ENCODE measurements at places on chromosomes 11 and 22. TPM values are rescaled to one million over a fixed set of nuclear protein-coding genes. Genes with fewer than 3 reads are reported as not detected.

DNA sequence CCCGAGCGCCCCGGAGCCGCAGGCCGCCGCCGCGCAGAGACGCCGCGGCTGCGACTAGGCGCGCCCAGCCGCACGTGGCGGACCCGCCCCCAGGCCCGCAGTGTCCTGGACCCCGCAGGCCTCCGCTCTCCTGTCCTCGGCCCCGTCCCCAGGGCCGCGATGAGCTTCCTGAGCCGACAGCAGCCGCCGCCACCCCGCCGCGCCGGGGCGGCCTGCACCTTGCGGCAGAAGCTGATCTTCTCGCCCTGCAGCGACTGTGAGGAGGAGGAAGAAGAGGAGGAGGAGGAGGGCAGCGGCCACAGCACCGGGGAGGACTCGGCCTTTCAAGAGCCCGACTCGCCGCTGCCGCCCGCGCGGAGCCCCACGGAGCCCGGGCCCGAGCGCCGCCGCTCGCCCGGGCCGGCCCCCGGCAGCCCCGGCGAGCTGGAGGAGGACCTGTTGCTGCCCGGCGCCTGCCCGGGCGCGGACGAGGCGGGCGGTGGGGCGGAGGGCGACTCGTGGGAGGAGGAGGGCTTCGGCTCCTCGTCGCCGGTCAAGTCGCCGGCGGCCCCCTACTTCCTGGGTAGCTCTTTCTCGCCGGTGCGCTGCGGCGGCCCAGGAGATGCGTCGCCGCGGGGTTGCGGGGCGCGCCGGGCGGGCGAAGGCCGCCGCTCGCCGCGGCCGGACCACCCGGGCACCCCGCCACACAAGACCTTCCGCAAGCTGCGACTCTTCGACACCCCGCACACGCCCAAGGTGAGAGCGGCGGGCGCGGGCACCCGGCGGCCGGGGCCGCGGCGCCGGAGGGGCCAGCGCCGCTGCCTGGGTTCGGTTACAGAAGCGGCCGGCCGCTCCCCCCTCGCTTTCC is 528 bp downstream of the WEE1 start:
- peak; percentile 19 for DNase-seq

DNA sequence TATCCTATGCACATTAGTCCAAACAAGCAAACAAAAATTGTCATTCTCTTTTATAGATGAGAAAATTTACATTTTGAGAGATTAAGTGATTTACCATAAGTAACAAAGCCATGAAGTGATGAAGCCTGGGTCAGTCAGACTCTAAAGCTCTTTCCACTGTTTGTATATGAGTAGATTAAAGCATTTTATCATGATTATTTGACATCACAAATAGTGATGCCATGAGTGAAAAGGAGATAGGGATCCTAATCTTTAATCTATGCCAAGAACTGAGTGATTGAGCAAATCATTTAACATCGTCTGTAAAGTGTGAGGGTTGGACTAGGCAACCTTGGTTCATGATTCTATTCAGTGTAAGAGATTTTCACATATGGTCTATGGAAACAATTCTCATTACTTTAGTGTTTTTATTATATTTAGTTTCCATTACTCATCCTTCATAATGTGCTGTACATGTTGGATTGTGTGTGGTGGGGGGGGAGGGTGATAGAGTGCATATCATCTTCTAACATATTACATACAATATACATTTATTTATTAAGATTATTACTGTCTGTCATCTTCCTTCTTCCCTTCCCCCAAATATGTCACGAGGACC is 50.7 kb downstream of the ARHGEF12 start:
- DNase-seq: no peak

TMPRSS4 gene
- total RNA-seq: not detected

ARRB1 gene
- 16.0 TPM for total RNA-seq

DNA sequence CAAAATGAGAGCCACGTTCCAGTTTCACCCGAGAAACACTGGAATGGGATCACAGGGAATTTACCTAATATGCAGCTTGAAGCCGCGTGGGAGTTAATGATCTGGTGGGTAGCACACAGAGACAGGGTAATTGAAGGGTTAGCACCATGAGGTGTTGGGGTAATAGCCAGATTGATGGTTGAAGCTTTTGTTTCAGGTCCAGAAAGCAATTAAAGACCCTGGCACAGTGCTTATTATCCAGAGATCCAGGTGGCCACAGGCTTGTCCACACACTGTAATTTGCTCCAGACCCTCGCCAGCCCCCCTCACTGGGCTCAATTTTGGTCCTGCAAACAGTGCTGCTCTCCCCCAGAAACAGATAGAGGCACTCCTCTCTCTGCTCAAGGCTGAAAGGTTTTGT is 282.5 kb upstream of the ISX start:
- DNase-seq: no peak

GRCh38 chr11:91810871-91811270 is 413.7 kb upstream of the FAT3 start:
- no peak for DNase-seq

DNA sequence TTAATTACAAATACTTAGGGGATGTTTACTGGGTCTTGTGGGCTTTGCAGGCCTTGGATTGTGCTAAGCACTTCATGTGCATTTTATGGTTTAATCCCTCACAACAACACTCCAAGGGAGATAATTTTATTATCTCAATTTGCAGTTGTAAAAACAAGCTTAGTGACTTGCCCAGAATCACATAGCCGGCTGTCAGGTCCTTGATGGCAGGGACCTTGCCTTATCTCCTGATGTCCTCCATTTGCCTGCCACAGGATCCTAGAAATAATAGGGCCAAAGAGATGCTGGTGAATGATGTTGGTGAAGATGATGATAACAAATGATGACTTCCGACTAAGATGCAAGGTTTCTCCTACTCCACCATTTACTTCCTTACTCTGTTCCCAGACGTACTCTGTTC is 385.4 kb downstream of the TMEM135 start:
- no peak for DNase-seq

GRAMD1B gene
- 155 TPM for total RNA-seq

- DNase-seq: no peak
Measured at GRCh38 chr11:3232956-3233355, 739 bp upstream of the MRGPRE start.

GRCh38 chr11:14065141-14065540 is 102.6 kb downstream of the SPON1 start:
- DNase-seq: no peak

GRCh38 chr11:75615751-75616150 is 53.1 kb downstream of the MAP6 start:
- no peak for DNase-seq

Measured in activated T-helper 1 cell treated with anti-CD3 and anti-CD28 coated beads, Interleukin-12 subunit alpha, Interleukin-12 subunit beta, Interleukin-2, Interleukin-4 antibody, amounts not matched to agents 30 ng/mL and 10 ng/mL and 1 ng/mL, durations not matched to agents 14 hours and 24 hours and 36 hours (primary cell).